ENCODE measurements at places on chromosomes 5 and 9. TPM values are rescaled to one million over a fixed set of nuclear protein-coding genes. Genes with fewer than 3 reads are reported as not detected.

GRCh38 chr5:84696651-84697050 is 312.0 kb upstream of the EDIL3 start:
- no peak overlapping the region for H3K4me3 ChIP-seq
- H3K27ac ChIP-seq: no peak overlapping the region
- H3K4me1 ChIP-seq: no peaks in the 10 kb centered on the region
- no peaks in the 10 kb centered on the region for H3K27me3 ChIP-seq
- no peaks in the 10 kb centered on the region for H3K36me3 ChIP-seq

DNA sequence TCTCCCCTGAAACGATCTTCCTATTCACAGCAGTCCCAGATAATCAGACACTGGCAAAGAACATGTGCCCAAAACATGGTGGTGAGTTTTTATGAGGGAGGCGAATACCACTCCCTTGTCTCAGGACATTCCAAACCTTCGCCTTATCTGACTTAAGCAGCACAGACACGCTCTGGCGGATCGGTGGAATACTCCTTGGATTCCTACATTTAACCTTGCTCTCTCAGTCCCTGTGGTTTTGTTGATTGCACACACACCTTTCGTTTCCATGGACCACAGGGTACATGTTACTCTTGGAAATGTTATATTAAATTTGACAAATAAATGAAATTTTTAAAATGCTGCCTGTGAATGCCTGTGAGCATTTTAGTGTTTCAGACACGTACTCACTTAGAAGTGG is 87.8 kb upstream of the CPEB4 start:
- H3K4me1 ChIP-seq: no peaks in the 10 kb centered on the region
- H3K27ac ChIP-seq: no peak overlapping the region
- H3K4me3 ChIP-seq: no peak overlapping the region
- H3K36me3 ChIP-seq: no peaks in the 10 kb centered on the region

The UBLCP1 gene
- 16.5 TPM for total RNA-seq

DNA sequence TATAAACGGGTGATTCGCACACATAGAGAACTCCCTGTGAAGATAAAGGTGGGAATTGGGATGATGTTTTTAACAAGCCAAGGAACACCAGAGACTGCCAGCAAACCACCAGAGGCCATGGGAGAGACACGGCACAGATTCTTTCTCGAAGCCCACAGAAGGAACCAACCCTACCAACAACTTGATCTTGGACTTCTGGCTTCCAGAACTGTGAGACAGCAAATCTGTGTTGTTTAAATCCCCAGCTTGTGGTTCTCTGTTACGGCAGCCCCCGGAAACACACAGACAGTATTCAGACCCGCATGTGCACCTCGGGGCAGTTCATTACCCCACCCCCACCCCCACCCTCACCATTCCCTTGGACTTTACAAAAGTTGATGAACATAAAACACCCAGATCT is 12.8 kb downstream of the AMBP start:
- no peaks in the 10 kb centered on the region for H3K36me3 ChIP-seq
- DNase-seq: no peak
- no peak overlapping the region for H3K27ac ChIP-seq
- H3K27me3 ChIP-seq: peaks cover 8% of the 10 kb centered on the region

Data from CD4-positive, alpha-beta T cell (primary cell).